IPS DF 6.9 (cell line): ENCODE measurements at places on chromosomes 4 and X.

DNA sequence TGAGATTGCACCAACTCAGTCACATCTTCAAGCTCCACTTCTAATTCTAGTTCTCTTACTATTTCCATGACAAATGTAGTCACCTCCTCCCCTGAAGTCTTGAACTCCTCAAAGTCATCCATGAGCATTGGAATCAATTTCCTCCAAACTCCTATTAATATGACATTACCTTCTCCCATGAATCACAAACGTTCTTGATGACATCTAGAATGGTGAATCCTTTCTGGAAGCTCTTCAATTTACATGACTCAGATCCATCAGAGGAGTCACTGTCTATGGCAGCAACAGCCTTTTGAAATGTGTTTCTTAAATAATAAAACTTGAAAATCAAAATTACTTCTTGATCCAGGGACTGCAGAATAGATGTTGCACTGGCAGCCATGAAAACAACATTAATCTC is 34.5 kb downstream of the GALNTL6 start:
- H3K36me3 ChIP-seq, result no peaks in the 10 kb centered on the region
- H3K4me3 ChIP-seq, result no peak overlapping the region
- no peaks in the 10 kb centered on the region for H3K27me3 ChIP-seq
- no peaks in the 10 kb centered on the region for H3K4me1 ChIP-seq
- H3K27ac ChIP-seq, result no peak overlapping the region

DNA sequence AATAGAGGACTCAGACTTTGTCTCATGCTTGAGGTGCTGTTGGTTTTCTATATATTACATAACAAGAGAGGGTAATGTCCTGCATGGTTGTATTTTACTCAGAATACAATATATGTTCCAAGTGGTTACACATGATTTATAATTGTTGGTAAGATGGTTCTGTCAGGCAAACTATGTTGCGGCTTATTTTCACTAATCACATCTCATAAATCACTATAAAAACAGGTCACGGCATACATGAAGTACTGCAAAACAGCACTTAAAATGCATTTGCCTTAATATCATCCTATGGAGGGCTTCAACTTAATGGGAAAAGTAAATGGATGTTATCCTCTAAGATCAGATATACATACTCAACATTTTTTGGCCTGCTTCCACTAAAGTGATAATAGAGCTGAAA is 246.0 kb upstream of the ARSJ start:
- H3K36me3 ChIP-seq, result no peaks in the 10 kb centered on the region
- no peak overlapping the region for H3K27ac ChIP-seq
- no peaks in the 10 kb centered on the region for H3K27me3 ChIP-seq
- H3K4me3 ChIP-seq, result no peak overlapping the region

- H3K27me3 ChIP-seq, result no peaks in the 10 kb centered on the region
- H3K27ac ChIP-seq, result no peak overlapping the region
- DNase-seq, result no peak
- no peaks in the 10 kb centered on the region for H3K4me1 ChIP-seq
- H3K36me3 ChIP-seq, result no peaks in the 10 kb centered on the region
Measured at GRCh38 chr4:89162496-89162895, 51.2 kb downstream of the TIGD2 start.

- no peaks in the 10 kb centered on the region for H3K27me3 ChIP-seq
- H3K4me3 ChIP-seq, result no peak overlapping the region
- no peaks in the 10 kb centered on the region for H3K36me3 ChIP-seq
- no peak overlapping the region for H3K27ac ChIP-seq
- H3K4me1 ChIP-seq, result no peaks in the 10 kb centered on the region; the same call in none of the 2 replicates
- no peak for DNase-seq
Measured at GRCh38 chr4:8548731-8549351, 31.4 kb upstream of the GPR78 start.

DNA sequence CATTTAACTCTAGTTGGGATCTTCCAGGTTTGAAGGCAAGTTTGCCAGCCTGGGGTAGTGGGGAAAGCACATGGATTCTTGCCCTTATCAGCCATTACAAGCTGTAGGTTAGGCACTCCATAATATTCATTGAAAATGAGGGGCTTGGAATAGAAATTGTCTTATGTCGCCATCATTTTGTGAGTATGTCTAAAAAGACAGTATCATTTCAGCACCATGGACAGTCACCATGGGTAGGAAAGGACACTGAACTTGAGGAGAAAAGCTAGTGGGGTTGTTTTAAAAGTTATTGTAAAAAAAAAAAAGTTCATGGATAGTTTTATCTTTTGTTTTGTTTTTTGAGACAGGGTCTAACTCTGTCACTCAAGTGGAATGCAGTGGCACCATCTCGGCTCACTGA is 356.1 kb downstream of the HNRNPD start:
- no peak for DNase-seq
- H3K4me3 ChIP-seq, result no peak overlapping the region
- no peak overlapping the region for H3K27ac ChIP-seq
